ENCODE measurements at places on chromosomes 7 and 10.

DNA sequence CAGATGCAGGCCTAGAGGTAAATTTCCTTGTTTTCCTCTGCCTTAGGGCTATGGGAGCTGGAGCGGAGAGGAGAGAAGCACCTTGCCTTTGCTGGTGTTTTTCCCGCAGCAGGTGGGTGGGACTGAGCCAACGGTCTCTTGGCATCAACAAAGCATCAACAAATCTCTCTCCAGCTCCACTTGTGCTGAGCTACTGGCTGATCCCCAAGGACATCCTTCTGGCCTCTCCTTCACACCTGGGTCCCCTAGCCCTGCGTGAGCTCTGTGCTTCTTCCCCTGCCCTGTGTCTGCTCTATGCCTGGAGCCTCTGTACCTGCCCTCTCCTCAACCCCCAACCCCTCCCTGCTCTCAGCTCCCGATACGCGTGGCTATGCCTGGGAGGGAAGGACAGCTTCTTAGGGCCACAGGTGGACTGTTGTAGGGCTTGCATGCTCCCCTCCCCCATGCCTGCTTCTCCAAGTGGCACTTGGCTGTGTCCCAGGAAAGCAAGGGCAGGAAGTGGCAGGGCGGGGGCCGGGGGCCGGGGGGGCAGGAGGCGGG, 3.2 kb upstream of the CLDN4 start:
- peak; percentile 92 for DNase-seq

- peak; percentile 99 for DNase-seq
Observed at GRCh38 chr7:121544726-121545125, 148.6 kb upstream of the FAM3C start.

GRCh38 chr10:103861505-103861904, 6.1 kb upstream of the SH3PXD2A start:
- DNase-seq = peak; percentile 25

DNA sequence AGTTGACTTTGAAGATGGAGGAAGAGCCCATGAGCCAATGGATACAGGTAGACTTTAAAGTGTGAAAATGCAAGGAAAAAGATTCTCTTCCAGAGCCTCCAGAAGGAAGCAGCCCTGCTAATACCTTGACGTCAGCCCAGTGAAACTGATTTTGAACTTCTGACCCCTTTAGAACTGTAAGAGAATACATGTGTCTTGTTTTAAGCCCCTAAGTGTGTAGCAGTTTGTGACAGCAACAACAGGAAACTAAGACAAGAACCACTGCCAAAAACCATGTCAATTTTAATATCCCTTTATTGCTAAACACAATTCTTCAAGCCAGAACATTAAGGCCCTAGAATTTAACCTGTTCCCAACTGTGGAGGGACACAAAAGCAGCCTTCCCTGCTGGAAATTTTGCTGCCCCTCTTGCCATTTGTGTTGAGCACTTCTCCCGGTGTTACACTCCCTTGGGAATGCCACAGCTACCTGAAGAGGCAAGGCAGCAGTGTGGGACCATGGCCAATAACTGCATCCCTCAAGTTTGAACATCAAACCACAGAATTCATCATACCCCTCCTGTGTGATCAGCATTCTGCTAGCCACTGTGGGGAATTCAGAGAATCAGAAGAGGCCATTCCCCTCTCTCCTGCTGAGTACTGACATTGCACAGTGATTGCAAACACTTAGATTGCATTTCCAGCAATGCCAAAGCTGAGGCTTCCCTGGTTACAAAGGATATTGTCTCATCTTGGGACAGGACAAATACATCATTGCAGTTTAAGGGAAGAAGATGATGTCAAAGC, 12.3 kb upstream of the CCDC172 start:
- no peak for DNase-seq

GRCh38 chr7:155203059-155203881, 94.4 kb upstream of the INSIG1 start:
- DNase-seq = no peak

- no peak for DNase-seq
Observed at GRCh38 chr7:42068554-42069280, 168.3 kb downstream of the GLI3 start.

- DNase-seq = peak; percentile 34
Observed at GRCh38 chr7:24722386-24723177, 34.7 kb downstream of the GSDME start.

DNA sequence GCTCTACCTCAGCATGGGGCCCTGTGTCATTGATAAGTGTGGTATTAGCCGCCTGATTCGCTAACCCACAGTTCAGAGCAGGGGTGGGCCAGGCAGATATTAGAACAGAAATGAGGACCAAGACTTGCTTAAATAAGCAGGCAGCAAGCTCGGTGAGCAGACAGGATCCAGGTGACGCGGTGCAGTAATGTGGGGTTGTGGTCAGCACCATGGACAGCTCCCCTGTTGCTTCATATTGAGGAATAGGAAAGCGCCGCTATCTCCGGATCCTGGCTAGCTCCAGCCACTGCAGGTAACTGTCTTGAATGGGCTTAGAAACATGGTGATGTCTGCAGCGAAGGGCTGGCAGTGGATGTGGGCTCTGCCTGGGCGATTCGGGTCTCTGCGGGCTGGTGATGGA, 51.3 kb upstream of the GPR26 start:
- DNase-seq = peak; percentile 14

- no peak for DNase-seq
Observed at GRCh38 chr10:58981846-58982245, 194.6 kb upstream of the PHYHIPL start.

- no peak for DNase-seq
Observed at GRCh38 chr7:151601521-151602305, 82.0 kb upstream of the RHEB start.

GRCh38 chr7:33649476-33650441, 255.6 kb upstream of the BMPER start:
- DNase-seq = no peak

DNA sequence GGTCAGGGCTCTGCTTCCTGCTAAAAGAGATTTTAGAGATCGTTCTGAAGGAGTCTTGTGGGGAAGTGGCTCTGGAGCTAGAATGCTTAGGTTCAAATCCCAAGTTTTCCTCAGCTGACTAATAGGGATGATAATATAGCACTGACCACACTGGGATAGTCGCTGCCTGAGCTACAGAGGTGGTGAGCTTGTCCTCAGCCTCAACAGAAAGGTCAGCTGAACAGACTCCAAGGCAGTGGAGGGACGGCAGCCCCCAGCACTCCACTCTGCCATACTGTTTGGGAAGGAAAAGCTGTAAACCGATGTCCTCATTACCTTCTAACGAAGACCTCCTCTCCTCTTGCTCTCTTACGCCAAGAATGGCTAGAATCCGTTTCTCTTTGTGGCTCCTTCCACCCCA, 36.2 kb downstream of the KAT6B start:
- no peak for DNase-seq

DNA sequence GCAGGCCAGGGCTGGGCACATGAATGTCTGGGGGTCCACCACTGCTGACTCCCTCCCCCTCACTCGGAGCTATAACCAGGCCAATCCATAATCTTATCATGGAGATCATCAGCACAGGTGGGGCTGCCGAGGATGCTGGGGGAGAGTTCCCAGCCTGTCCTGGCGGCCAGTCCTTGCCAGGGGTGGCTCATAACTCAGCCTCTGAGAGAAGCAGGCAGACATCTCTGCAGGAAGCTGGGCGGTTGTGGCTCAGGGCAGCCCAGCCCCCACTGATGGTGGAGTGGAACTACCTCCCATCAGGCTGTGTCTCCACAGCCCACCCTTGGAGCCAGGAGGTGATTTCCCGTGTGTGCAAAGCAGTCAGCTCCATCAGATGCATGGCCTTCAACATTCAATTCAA, 109.4 kb upstream of the ZNF92 start:
- no peak for DNase-seq

- no peak for DNase-seq
Observed at GRCh38 chr10:421170-421569, 268.3 kb downstream of the DIP2C start.

GRCh38 chr10:128622706-128623105, 496.5 kb upstream of the MKI67 start:
- no peak for DNase-seq

- no peak for DNase-seq
Observed at GRCh38 chr10:20256969-20257368, 440.7 kb downstream of the PLXDC2 start.

GRCh38 chr10:64450312-64450711, 929.1 kb downstream of the REEP3 start:
- DNase-seq = no peak

GRCh38 chr7:14341200-14341775, 351.8 kb upstream of the ETV1 start:
- no peak for DNase-seq

- no peak for DNase-seq
Observed at GRCh38 chr10:131802156-131802915, 98.5 kb upstream of the PPP2R2D start.

DNA sequence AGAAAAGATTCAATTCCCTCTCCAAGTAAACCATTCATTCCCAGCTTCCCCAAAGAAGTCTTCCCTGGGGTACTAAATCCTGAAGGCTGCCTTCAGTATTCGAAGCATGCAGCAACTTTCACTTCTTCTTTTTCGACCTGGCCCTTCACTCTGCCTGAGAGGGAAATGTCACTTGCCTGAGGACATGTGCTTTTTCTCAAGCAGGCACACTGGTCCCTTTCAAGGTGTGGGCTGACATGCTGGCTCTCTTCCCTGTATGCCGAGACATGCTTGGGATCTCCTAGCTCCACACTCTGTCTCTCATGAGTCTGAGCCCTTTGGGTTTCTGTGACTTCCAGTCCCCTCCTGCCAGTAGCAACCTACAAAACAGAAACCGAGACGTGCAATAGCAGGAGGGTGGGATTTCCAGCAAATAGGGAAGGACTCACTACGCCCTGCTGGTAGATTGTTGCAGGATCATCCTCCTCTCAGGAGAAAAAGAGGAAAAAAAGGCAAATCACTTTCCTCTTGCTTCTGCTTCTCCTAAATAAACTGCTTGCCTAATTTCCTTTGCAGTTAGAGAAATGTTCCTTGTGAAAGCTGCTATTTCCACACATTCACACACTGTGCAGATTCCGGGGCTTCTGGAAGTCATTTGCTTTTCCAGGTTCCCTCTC, 33.5 kb downstream of the FIGNL1 start:
- no peak for DNase-seq

DNA sequence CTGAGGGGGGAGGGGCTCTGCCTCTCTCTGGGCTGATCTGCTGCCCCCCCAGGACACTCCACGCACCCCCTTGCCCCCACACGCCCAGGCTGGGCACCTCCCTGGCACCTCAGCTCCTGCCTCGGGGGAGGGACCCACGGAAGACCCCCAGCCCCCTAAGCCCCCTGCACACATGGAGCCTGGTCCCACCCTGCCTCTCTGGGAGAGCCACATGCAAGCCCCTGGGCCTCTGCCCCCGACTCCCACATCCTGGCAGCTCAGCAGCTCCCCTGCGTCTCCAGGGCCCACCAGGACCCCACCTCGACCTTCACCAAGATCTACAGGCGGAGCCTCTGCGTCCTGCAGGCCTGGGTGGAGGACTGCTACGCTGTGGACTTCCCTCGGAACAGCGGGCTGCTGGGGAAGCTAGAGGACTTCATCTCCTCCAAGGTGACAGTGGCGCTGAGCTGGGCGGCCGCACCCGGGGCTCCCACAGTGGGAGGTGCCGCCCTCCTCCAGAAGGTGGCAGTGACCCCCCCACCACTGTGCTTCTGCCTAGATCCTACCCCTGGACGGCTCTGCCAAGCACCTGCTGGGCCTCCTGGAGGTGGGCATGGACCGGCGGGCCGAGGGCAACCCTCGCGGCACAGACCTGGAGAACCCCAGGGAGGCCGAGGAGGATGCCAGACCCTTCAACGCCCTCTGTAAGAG, 18.7 kb upstream of the UTF1 start:
- DNase-seq = no peak

DNA sequence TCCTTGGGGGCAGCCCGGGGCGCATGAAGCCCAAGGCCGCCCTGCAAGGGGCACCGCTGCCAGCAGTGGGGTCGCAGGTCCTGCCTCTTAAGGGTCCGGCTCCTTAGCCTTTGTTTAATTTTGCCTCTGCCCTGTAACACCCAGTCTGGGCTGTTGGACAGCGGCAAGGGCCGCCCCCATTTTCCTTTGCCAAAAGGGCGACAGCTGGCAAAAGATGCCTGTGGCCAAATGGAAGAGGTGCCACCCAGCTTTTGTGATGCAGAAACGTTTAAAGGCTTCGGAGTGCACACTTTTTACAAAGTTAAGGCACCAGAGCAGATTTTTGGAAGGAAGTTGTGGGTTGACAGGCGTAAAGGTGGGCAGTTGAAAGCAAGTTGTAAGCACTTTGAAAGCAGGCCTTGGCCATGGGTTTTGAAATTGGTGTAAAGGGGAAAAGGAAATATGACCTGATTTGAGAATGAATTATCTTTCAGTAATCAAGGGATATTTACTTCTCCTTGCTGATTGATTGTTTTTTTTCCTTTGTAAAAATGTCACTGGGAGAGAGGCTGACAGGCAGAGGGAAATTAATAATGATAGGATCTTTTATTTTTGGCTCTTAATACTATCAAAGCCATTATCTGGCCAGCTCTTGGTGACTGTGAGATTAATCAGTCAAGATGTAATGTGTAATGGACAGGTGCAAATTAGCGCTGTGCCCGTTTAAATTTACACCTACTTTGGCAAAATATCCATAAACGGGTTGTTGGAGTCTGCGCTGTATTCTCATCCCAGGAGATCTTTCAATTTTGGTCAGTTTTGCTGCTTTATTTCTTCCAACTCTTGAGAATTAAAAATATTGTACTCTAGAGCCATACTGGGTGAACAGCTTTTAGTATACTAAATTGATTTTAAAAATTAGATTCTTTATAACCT, 1.2 kb downstream of the CASD1 start:
- DNase-seq = peak; percentile 49

DNA sequence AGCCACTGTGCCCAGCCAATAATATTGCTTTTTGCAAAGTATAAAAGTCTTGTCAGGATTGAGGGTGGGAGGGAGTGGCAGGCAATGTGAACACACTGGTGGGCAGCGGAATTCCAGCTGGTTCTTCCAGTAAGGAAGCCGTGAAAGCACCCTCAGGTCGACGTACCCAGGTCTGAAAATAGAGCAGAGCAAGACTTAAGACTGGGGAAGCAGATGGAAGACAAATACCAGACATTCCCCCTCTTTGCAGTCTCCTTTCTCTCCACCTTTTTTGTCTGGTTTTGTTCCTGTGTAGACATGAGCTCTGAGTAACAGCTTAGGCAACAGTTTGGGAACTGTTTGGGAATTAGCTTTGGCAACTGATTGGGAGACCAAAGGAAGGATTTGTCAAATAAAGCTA, 17.6 kb upstream of the CSTF2T start:
- DNase-seq = no peak

- DNase-seq = no peak
Observed at GRCh38 chr10:100829097-100829870, 83.5 kb upstream of the SLF2 start.
